HuH-7.5 (cell line): ENCODE measurements at places on chromosomes 6 and 20.

- no peak for DNase-seq
Measured at GRCh38 chr20:33560026-33560425, 70.1 kb downstream of the CBFA2T2 start.

GRCh38 chr6:43774776-43775534 is 4.9 kb downstream of the VEGFA start:
- peak; percentile 80 for DNase-seq

DNA sequence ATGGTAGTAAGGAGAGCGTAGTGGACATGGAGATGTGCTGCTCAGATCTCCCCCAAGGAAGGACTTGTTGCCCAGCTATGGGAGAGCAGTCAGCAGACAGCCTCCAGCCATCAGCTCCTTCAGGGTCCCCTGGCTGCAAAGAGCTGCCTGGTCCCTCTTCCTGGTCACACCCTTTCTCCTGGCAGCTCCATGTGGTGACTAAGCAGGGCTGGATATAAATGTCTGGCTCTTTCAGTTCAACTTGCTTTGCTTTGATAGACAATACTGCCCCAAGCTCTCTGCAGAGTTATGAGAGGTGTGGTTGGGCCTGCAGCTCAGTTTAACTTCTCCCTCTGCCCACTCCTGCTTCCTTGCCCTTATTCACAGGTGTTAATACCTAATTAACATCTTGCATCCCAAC is 64.1 kb upstream of the DDR1 start:
- DNase-seq: no peak

GRCh38 chr6:16184129-16184528 is 54.3 kb upstream of the GMPR start:
- peak; percentile 16 for DNase-seq

- DNase-seq: peak; percentile 48
Measured at GRCh38 chr20:51563486-51564332, 21.2 kb upstream of the NFATC2 start.

DNA sequence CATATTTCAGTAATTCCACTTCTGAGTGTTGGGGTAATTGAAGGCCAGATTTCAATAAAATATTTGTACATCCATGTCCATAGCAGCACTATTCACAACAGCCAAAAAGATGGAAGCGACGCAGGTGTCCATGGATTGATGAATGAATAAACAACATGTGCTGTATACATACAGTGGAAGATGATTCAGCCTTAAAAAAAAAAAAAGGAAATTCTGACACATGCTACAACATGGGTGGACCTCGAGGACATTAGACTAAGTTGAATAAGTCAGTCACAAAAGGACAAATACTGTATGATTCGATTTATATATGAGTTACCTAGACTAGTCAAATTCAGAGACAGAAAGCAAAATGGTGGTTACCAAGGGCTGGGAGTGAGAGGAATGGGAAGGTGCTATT is 57.2 kb downstream of the TRAM2 start:
- no peak for DNase-seq

DNA sequence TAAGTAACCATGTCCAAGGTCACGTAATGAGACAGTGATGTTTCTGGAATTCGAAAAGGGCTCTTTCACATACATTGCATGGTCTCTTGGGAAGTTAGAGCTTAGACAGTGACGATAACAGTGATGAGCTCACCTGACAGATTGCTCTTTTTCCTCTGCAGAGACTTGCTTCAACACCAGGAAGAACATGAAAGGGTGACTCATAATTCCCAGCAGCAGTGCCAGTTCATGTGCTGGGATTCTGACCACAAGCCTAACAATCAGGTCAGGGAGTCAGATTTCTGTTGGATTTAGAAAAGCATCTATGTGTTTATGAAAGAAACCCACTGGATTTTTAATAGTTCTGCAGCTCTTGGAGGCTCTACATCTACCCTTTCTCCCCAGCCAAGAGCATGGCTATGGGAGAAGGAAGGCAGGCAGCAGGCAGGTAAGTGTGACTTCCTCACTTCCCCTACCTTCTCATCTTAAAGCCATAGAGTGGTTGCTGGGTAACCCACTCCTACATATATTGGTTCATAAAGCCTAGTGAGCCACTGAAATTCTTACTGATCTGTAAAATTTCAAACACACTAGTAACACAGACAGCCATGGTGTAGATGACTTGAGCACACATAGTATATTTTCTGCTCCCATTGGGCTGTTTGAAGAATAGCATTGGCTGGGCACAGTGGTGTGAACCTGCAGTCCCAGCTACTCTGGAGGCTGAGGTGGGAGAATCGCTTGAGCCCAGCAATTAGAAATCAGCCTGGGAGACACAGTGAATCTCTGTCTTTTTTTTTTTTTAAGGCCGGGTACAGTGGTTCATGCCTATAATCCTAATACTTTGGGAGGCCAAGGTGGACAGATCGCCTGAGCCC is 44.4 kb upstream of the LOC128125822 start:
- DNase-seq: no peak

DNA sequence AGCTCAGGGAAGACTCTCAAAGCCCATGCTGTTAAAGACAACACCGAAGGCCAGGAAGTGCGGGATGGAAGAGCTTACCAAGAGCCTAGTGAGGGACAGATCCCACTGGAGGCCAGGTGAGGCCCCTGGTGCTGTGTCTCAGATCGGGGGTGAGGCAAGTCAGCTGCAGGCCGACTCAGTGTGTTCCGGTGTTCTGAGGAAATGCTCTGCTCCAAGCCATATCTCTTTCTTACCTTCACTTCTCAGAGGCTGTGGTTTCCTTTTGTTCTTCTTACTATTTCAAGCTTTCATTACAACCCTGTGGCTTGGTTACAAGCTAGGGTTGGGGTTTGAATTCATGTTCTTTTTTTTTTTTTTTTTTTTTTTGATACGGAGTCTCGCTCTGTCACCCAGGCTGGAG is 114.3 kb upstream of the ZFP64 start:
- no peak for DNase-seq

- no peak for DNase-seq
Measured at GRCh38 chr6:106194949-106195921, 109.1 kb downstream of the PRDM1 start.

DNA sequence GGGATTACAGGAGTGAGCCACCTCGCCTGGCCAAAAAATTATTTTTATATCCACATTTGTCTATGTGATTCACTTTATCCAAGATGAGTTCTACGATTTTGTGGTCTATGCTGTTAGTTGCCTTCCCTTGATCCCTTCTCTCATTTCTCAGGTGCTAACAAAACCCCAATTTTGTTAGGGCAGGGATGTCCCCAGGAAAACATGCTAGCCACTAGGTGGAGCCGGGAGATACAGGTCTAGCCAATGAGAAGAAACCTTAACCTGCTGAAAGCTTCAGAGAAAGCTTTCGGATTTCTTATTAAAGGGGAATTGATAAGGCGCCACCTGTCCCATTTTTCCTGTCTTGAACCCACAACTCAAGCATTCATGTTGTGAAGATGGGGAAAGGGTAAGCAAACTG is 167.4 kb upstream of the OLIG3 start:
- DNase-seq: no peak

GRCh38 chr6:159301810-159302593 is 132.8 kb downstream of the FNDC1 start:
- no peak for DNase-seq

DNA sequence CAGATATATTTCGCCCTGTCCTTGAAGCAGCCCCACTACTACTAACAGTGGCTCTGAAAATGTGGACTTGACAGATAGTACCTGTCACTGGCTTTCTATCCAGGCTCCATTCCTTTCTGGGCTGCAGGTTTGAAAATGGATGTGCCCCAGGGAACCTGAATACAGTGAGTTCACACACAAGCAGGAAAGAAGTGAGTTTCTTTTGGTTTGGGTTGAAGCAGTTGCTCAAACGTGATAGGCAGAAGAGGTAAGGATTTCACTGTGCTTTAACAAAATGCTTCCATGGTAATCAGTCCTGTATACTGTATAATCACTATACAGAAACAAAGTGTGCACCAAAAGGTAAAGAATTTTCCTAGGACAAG is 382.9 kb downstream of the PRKN start:
- DNase-seq: no peak

DNA sequence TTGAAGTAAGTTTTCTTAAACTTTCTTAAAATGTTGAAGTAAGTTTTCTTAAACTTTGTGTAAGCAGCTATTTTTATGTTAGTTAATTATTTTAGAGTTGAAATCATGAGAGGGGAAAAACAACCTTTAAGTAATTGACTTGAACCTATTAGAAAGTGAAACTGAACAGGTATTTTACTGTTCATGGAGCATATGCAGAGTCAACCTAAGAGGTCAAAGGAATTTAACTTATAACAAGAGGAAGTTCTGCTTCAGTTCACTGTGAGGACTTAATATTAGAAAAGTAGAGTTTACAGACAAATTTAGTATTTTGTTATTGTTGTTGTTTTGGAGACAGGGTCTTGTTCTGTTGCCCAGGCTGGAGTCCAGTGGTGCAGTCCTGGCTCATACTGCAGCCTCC is 38.0 kb downstream of the CDYL start:
- no peak for DNase-seq

- DNase-seq: no peak
Measured at GRCh38 chr6:144847916-144848315, 562.8 kb downstream of the UTRN start.

GRCh38 chr6:157649311-157650260 is 173.5 kb upstream of the SNX9 start:
- no peak for DNase-seq

DNA sequence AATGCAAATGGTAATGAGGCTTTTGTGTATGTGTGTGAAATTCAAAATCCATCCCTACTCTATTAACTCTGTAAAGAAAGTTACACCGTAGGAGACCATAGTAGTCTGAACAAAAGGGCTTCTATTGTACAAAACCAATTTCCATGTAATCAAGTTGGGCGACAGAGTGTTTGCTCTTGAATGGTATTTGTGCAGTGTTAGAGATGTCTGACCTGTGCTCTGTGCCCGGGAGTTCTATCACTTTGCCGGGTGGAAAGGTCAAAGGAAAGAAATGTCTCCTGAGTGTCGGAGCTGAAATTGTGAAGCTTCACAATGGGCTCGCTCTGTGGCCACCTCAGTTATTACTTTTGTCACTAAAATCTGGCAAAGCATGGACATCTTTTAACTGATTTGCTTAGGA is 312.0 kb downstream of the SAMD5 start:
- DNase-seq: no peak

DNA sequence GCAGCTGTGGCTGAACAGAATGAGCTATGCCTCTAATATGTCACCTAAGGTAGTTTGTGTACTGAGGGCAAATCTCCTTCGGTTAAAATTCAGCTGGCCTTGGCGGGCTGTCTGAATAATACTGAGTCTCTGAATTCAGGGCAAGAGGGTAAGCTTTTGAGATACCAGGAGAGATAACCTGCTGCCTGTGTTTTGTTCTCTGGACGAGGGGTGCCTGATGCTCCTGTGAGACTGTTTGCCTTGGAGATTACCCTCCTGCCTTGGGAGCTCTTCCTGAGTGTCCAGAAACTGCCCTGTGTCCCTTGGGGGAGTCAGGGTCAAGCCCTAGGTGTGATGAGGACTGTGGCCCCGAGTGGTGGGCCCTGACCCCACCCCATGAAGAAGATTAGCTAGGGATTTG is 282.9 kb downstream of the KIF16B start:
- no peak for DNase-seq

- peak; percentile 71 for DNase-seq
Measured at GRCh38 chr6:35213824-35214756, at the start of gene SCUBE3. Gene SCUBE3 (plus strand): TSS chr6:35213956. CDS start chr6:35214419, 463 bp downstream.

- DNase-seq: no peak
Measured at GRCh38 chr6:136895901-136896300, 26.2 kb upstream of the SLC35D3 start.

- no peak for DNase-seq
Measured at GRCh38 chr6:138440296-138440695, 36.3 kb downstream of the HEBP2 start.

GRCh38 chr6:130843575-130844320 is 16.5 kb downstream of the SMLR1 start:
- DNase-seq: no peak

- DNase-seq: no peak
Measured at GRCh38 chr6:95232446-95232845, 344.9 kb upstream of the MANEA start.

GRCh38 chr6:42509765-42510164 is 54.1 kb upstream of the UBR2 start:
- no peak for DNase-seq

DNA sequence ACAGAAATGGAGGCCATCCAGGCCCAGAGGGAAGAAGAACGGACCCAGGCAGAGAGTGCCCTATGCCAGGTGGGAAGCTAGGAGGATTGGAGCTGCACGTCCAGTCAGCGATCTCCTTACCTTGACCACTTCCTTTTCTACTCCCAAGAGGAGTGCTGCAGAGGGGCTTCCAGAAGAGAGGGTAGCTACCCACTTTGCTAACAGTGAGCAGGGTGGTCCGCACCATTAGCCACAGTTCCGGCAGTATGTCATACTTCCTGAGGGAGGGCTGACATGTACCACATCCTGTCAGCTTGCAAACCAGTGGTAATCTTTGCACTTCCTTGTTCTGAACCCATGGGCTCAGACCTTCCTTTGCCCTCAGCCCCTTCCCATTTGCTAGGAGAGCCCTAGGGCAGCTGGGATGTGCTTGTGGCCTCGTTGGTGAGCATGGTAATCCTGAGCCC is 35.4 kb downstream of the CEP250 start:
- DNase-seq: no peak

GRCh38 chr6:73766040-73766439 is 70.0 kb downstream of the CD109 start:
- no peak for DNase-seq

- DNase-seq: no peak
Measured at GRCh38 chr20:63945031-63945658, 11.1 kb downstream of the UCKL1 start.
